ENCODE measurements at places on chromosomes 16 and 17.

DNA sequence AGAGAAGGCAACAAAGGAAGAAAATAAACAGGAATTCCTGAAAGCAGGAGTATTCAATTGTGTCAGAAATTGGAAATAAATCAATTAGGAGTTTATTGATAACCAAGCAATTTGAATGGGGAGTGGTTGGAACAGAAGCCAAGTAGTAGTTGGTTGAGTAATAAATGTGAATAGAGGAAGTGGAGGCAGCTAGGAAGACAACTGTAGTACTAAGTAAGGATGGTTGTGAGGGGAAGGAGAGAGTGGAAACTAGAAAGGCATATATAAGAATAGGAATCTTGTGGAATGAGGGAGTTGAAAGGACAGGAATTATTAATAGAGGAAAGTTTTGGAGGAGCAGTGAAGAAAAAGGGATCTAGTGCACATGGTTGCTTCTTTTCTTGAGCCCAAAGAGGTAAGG lies 34.4 kb downstream of the NFAT5 start:
- DNase-seq: no peak

DNA sequence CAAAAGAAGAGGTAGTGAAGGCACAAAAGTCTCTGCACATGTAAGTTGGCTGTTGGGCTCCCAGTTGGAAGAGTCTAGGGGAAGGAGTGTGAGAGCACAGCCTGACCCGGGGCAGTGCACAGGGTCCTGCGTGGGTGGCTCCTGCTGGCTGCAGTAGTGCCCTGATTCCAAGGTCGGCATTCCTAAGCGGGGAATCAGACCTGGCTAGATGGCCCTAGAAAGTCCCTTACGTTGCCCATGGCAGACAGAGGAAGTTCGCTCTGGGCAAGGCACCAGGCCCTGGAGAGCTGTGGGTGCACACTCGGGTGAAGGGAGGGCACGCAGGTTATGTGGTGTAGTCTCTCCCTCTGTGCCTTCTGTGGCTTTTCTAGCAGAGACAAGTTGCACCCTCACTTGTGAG lies 22.8 kb upstream of the SLC5A11 start:
- DNase-seq: no peak

- no peak for DNase-seq
These were observed 137.2 kb downstream of the SHISA9 start for GRCh38 chr16:13038591-13038990.

GRCh38 chr16:7313170-7313569 lies 19.5 kb upstream of the RBFOX1 start:
- DNase-seq: peak; percentile 10

- no peak for DNase-seq
These were observed 388 bp downstream of the OXLD1 start for GRCh38 chr17:81666092-81666341.

DNA sequence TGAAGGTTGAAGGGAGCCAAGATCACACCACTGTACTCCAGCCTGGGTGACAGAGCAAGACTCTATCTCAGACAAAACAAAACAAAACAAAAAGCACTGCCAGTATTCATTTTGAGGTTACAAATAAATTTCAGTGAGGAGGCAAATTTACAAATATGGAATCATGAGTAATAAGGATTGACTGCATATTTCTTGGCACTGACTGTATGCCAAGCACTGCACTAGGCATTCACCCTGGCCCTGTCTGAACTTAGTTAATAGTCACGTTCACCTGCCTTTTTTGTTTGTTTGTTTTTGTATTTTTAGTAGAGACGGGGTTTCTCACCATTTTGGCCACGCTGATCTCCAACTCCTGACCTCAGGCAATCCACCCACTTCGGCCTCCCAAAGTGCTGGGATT lies 5.1 kb downstream of the LDAF1 start:
- DNase-seq: no peak

- DNase-seq: no peak
These were observed 30.6 kb downstream of the CENPV start for GRCh38 chr17:16322636-16323035.

- no peak for DNase-seq
These were observed 30.7 kb upstream of the CHMP6 start for GRCh38 chr17:80960797-80961452.

- no peak for DNase-seq
These were observed at the start of gene PERCC1 for GRCh38 chr16:1430759-1431496. Gene PERCC1 (plus strand): TSS chr16:1431078. CDS start chr16:1432594, 1,516 bp downstream.

DNA sequence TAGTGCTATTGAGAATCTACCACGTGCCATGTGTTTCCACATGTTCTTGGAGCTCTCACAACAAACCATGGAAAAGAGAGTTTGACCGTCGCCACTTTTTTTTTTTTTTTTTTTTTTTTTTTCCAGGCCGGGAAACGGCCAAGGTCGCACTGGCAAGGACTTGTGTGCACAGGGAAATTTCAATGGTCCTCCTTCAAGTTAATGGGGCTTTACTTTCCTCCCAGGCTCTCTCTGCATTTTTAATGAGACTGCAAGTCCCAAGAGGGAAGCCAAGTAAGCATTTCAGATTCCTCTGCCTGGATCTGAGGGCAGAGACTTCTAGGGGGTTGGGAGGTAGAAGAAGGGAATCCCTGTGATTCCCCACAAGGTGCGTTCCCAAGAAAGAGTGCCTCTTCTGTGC lies 94.7 kb upstream of the MPHOSPH6 start:
- no peak for DNase-seq

DNA sequence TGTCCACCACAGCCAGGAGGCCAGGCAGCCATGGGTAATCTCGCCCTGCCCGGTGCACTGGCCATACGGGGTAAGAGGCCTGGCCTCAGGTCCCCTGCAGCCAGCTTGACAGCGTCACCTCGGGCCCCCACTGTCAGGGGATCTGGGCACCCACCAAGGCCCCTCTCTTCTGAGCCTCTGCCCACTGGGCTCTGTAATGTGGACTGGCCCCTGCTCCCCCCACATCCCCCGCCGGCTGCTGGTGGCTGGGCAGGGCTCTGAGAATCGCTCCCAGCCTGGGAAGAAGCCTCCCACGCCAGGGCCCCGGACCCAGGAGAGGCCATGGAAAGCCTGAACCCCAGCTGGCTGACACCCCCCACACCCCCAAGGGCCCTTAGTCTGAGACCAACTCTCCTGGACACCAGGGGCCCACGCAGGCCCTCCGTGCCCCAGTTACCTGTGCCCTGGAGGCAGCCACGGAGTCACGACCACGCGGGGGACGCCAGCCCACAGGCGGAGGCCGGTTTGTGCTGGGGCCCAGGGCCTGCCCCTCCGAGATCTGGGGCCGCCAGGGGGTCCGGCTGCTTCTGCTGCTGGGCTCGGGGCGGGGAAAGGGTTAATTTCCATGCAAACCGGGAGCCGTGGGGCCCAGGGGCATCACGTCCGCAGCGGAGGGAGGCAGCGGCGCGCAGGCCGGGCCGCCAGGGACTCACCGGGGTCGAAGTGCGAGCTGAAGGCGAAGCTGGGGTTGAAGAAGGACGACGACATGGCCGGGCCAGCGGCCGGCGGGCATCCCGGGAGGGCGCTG lies at the start of gene PVALEF:
Gene PVALEF, plus strand, starts transcription at position 262 of the 787 bp plus-strand sequence. CDS start 15,720 bp downstream, outside the sequence.
- peak; percentile 31 for DNase-seq

DNA sequence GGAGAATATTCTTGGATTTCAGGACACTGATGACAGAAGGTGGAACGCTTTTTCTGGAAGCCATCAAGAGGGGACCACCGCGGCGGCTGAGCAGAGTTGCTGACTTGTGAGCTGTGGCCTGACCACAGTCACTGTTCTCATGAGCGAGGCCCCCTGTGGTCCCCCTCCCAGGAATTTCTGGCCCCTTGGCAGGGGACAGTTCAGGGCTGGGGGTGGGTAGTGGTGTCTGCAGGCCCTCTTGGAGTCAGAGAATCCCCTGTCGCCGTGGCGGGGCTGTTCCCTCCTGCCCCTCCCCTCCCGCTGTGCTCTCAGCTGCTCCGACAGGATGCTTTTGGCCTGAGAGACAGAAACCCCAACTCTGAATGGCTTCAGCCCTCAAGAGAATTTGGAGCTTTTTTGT lies 292.0 kb downstream of the SEC14L1 start:
- no peak for DNase-seq

DNA sequence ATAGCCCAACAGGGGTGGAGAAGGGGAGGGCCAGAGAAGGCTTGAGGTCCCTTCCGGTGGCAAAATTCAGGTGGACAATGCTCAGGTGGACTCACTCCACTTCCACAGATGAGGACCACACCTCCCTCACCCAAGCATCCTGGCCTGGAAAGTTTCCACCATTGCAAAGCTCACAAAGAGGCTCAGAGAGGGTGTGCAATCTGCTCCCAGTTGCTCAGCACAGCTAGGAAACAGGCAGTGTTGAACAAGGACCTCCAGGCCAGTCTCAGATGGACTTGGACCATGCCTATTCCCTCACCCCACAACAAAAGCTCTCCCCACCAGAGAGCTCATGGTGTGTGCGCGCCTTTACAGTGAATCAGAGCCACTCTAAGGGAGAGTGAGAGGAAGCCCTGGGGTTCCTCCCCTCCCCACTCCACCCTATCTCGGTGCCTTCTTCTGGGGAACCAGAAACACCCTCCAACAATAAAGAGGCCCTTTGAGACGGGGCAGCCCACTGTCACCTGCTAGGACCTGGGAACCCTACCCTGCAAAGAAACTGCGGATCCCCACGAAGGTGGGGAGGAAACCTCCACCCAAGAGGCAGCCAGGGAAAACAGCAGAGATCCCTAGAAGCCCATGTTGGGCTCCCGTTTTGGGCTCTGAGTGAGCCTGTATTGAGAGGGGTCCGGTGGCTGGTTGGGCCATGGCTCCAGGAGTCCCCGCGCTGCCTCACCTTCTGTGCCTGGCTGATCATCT lies 1.6 kb downstream of the FAM83G start:
- DNase-seq: no peak

- no peak for DNase-seq
These were observed 41.7 kb downstream of the SMPD3 start for GRCh38 chr16:68406458-68407152.

GRCh38 chr16:23724096-23724784 lies 11.2 kb upstream of the ERN2 start:
- no peak for DNase-seq

DNA sequence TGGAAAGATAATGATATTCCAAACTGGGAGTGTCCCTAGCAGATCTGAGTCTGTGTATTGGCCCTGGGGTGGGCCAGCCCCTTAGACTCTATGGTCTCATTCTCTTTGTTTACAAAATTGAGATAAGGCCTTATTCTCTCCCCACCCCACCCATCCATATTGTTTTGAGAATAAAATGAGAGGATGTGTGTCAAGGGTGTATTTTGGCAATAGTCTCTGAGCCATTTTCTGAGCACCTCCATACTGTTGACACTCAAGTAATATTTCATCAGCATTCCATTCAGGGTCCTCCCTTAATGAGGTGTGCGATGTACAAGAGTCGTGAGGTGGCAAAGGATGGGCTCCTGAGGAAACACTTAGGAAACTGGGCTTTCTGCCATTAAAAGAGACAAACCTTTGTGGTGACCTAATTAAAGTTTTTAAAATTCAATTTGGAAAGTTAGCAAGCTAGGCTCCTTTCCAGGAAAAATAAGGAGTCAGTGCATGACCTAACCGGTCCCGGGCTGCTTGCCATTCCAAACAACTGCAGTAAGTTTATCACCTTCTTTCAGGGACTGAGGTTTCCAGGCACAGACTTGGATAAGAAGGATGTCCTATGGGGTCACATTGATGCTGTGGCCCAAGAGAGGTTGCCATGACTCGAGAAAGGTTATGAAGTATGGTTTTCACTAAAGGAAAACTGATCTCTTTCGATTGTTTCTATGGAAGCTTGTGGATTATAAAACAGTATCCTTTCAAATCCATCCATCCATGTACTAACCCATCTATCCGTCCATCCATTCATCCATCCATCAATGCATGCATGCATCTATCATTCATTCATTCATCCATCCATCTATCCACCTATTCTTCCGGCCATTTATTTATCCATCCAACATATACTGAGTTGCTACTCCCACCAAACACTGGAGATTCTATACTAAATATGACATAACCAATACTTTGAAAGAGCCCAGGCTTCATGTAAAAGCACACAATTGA lies 443.3 kb downstream of the UTP18 start:
- DNase-seq: no peak

GRCh38 chr17:66673668-66674276 lies 161.1 kb upstream of the CACNG5 start:
- DNase-seq: peak; percentile 80

DNA sequence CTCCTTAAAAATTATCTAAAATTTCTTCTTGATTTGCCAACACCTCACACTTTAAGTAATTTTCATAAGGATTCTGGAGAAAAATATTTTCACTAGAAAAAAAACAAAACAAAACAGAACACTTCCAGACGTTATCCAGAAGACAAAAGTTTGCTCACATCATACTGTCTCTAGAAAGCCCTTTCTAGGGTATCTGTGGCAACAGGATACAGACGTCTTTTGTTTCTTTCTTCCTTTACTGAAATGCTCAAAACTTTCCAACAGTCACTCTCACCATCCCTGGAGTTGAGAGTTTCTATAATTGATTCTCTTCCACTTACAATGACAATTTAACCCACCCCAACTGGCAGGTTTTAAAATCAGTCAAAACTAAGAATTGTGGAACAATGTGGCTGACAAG lies 2.6 kb downstream of the ZC3H7A start:
- DNase-seq: no peak

DNA sequence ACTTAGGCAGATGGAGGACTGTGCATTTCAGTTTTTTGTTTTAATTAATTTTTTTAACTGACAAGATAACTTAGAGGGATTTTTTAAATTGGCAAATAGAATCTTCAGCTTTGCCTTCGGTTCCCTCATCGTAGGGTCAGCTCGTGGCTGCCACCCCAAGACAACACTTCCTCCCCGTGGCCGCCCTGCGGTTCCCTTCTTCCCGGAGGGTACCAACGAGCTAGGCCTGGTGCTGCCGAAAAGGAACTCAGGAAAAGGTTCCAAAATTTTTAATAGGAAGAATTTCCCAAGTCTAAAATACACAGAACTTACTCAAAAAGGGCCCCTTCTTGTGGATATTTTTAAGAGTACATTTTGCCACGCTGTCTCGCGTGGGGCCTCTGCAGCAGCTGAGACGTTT lies 210.4 kb upstream of the CHMP6 start:
- no peak for DNase-seq

- DNase-seq: no peak
These were observed 1.8 kb downstream of the SOCS1 start for GRCh38 chr16:11253995-11254912.

DNA sequence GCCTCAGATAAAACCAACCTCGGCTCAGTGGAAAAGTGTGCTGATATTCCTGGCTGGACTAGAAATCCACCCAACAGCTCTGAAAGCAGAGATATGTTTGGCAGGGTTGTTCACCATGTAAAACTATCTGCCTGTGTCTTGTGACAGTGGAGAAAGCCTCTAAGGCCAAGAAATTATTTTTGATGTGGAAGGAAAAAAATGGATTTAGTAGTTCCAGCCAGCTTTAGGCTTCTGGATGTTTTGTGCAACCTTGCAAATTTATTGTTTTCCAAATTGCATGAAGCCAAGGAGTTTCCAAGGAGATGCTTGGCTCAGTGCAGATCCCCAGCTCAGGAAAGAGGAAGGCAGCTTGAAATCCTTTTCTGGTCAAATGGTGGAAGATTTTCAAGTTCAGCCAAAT lies 31.6 kb downstream of the TEKT5 start:
- no peak for DNase-seq

DNA sequence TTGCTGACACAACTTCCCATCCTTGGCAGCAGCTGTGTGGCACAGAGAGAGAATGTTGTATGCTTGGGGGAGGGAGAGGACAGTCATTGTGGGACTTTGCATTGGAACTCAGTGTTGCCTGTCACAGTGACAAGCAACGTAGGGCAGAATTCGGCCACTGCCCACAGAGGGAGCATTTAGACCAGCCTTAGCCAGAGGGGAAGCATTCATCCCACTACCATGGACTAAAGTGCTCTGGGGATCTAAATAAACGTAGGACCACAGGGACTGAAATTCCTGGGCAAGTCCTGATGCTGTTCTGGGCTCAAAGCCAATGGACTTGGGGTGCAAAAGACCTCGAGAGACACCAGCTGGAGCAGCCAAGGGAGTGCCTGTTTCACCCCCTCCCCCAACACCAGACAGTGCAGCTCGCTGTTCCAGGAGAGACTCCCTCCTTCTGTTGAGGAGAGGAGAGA lies 44.9 kb downstream of the ABCA8 start:
- DNase-seq: no peak

All from A549 (cell line).